ENCODE measurements at places on chromosomes 12 and 14.

DNA sequence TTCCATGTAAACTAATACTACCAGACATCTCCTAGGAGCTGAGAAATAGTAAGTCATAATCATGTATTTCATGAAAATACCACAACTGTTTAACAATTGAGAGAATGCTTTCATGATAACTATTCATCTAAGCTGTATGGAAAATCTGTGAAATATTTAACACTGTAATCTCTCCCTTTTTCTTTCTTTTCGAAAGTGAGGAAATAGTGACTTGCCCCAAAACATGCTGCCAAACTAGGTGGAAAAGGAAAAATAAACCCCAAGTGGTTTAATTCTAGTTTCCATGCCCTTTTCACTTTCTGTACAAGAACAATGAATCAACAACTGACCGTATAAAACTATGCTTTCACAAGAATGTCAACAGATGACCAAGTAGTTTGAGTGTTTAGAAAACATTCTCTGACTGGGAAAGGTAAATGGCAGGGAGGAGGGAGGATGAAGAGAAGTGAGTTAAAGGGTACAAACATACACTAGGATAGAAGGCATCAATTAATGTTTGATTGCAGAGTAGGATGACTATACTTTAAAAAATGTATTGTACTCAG lies 147.5 kb upstream of the AVPR1A start:
- no peak for DNase-seq

- DNase-seq, result peak; percentile 67
Observed at GRCh38 chr12:29782871-29783772, 620 bp downstream of the TMTC1 start.

DNA sequence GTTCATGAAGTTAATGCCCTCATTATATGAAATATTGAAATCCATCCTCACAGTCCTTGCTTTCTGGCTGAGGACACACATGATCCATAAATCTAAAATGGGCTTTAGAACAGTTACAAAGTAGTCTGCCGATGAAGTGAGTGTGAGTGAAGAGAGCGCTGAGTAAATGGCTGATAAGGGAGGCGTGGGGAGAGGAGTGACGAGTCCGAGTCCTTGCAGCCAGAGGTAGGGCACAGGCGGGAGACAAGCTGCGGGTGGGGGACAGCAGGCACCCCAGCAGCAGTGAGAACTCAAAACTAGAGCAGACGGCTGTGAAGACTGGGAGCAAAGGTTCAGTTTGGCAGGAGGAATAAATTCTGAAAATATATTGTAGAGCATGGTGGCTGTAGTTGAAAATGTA lies 140.1 kb upstream of the ATP2B1 start:
- DNase-seq, result no peak

DNA sequence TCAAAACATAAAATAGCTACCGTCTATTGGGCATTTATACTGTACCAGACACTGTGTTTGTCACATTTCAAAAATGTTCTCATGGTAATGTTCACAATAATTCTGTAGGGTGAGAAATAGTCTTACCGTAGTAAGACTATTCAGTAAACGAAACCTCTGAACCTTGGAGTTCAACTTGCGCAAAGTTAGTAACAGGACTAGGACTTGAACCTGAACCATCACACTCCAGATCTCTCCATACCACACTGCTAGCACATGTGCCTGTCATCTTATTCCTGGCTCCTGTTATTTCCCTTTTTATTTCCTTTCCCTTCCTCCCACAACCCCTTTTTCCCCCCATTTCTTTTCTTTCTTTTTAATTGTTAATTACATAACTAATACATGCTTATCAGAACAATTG lies 65.4 kb downstream of the PLEKHA5 start:
- DNase-seq, result no peak

- peak; percentile 53 for DNase-seq
Observed at GRCh38 chr12:121788176-121788818, 5.2 kb downstream of the RHOF start.

GRCh38 chr12:22059976-22060647 lies 14.1 kb downstream of the CMAS start:
- no peak for DNase-seq

DNA sequence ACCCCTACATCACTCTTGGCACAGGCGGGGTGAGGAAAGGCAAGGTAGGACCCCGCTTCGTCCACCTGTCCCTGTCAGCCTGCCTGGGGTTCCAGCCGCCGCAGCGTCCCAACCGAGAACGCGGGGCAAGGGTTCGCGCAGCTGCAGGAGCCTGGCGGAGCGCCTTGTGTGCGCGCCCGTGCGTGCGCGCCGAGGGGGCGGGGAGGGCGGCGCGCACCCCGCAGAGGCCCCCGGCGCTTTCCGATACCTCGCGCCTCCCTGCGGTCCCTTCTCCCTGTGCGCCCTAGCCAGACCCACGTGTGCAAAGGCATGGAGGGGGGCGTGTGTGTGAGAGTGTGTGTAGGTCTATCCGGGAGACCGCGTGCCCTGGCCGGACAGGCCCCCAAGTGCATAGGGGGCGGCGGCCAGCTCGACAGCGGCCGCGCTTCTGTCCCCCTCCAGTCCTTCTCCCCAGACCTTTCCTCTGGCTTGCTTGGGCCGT lies 122.4 kb downstream of the TSPAN9 start:
- DNase-seq, result peak; percentile 52

GRCh38 chr14:22210906-22211305 lies 378.1 kb downstream of the DAD1 start:
- no peak for DNase-seq

DNA sequence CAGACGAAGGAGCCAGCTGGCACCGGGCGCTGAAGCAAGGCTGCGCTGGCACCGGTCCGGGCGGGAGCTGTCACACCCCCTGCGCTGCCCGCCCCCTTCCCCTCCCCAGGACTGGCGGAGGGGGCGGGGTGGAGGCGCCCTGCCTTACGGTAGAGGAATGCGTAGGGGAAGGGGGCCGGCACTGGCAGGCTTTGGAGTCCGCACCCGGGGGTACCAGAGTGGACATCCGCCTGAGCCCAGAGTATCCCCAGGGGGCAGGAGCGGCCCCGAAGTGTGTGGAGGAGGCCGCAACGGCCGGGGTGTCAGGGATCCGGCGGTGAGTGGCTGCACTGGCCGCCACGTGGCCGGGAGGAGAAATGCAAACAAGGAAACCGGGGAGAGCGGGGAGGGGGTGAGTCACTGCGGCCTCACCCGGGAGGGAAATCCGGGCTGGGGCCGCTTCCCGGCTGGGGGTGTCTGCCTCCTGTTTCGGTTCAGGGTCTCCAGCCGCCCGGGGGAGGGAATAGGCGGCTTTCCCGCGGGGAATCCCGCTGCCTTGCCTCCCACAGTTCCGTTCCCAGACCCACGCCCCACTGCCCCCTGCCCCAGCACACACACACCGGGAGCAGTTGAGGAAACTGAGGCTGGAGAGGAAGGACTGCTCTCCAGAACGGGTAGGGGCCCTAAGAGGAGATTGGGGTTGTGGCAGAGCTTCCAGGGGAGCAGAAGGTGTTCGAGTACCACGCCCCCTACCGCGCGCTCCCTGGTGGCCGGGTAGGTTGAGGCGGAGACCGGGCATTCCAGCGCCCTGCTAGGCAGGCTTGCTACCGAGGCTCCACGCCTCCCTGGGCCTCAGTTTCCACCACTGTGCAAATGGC lies at the start of gene RAPGEF3:
Gene RAPGEF3 (minus strand): TSS at position 47 of the 857 bp plus-strand sequence. CDS start 324 bp downstream, outside the sequence.
- DNase-seq, result peak; percentile 89

GRCh38 chr12:132255642-132256041 lies 73.7 kb downstream of the GALNT9 start:
- DNase-seq, result no peak

DNA sequence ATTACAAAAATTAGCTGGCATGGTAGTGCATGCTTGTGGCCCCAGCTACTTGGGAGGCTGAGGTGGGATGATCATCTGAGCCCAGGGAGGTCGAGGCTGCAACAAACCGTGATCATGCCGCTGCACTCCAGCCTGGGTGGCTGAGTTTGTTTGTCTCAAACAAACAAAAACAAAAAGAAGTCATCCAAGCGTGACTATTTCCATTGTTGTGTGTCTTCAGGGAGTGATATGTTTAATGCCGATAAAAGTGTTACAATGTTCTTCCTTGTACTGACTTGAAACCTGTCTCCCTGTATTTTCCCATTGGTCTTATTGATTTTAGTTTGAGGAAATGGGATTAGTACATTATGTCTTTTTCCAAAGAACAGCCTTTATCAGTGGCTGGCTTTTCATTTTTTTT lies 75.6 kb upstream of the USP44 start:
- DNase-seq, result no peak

GRCh38 chr14:105074601-105075053 lies 9.4 kb upstream of the GPR132 start:
- no peak for DNase-seq

DNA sequence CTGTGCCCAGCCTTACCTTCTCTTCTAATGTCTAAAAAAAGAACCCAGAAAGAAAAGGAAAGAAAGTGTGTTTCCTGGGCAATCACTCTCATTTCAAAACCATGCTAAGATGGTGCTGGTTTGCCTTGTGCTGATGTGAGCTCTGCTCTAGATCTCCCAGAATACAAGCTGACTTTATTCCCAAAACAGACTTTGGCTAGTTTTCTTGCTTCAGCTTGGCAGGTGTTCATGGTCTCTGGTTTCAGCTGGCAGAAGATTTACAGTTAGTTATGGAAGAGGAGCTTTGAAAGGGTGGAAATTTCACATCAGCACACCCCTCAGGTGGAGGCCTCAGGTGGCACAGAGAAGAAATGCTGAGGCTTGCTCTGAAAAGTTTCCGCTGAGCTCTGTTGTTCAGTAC lies 34.4 kb downstream of the PPP1R36 start:
- DNase-seq, result no peak

DNA sequence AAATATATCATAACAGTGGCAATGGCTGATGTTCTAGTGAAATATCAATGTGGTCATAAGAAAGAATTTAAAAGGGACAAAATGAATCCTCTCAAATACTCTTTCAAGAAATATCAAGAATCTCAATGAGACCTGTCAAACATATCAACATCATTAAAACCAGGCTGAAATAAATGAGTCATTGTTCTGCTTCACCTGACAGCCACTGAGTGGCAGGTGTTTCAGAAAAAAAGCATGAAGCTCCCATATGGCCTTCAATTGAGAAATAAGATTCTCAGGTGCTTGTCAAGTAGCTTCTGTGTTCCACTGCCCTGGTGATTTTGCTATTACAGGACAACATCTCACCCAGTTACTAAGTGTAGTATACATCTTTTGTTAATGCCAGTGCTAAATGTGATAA lies 21.5 kb downstream of the ANAPC5 start:
- DNase-seq, result no peak

- DNase-seq, result no peak
Observed at GRCh38 chr14:58712357-58712756, 74.6 kb downstream of the DACT1 start.

DNA sequence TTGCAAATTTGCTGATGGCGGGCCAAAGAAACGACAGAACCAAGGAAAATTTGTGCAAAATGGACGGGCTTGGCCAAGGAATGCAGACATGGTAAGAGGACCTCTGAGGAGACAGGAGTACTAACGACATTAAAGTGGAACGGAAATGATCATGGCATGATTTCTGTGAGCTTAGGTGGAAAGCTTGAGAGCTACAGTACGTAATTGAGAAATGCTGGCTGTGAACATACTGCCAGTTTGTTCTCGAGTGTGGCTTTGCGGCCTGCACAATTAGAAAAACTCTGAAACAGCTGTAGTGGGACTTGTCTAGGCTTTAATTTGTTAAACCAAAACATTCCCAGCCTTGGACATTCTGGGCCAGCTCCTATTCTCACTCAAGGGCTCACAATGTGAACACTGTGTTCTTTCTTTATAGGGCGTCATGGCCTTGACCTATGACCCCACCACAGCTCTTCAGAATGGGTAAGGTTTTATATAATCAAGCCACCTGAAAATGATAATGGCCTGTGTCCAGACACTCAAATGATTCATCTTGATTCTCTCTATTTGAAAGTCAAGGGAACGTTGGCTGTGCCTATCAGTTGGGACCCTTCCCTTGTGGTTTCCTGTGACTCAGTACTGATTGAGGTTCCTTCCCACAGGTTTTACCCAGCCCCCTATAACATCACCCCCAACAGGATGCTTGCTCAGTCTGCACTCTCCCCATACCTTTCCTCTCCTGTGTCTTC lies 48.5 kb downstream of the BAZ2A start:
- peak; percentile 29 for DNase-seq

DNA sequence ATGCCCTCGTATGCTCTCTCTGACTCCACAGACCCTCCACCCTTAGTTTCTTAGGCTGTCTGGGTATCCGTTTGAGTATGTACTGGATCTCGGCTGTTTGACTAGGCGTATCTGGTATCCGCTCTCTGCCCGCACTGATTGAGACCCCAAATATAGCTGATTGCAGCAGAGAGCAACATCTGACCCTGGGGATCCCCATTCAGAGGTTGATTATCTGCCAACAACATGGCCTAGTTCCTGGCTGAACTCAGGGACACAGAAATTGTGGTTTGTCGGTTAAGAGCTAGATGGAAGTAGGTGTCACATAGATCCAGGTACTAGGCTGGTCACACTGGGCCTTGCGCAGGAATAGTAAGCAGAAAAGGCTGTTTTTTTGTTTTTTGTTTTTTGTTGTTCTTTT lies 359.9 kb downstream of the FUT8 start:
- DNase-seq, result no peak

GRCh38 chr12:45966486-45966885 lies 23.9 kb downstream of the SCAF11 start:
- peak; percentile 44 for DNase-seq

GRCh38 chr14:75141967-75142366 lies 15.1 kb upstream of the NEK9 start:
- DNase-seq, result peak; percentile 62

- DNase-seq, result peak; percentile 76
Observed at GRCh38 chr12:91778938-91779400, 366.7 kb downstream of the BTG1 start.

DNA sequence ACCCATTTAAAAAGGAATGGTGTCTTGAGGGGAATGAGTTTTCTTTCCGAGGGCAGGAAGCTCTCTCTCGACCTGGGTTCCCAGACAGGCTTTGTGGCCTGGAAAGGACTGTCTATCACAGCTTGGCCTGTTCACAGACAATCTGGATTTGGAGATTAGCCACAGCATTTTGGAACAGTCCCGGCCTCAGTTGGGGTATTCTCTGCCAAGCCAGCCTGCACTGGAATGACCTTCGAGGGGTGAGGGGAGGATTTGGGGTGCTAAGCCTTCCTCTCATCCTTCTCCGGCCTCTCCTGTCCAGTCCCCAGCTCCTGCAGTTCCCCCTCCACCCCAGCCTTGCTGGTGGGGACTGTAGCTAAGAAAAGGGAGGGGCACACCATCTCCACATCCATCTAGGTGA lies 13.0 kb downstream of the TBX5 start:
- no peak for DNase-seq

DNA sequence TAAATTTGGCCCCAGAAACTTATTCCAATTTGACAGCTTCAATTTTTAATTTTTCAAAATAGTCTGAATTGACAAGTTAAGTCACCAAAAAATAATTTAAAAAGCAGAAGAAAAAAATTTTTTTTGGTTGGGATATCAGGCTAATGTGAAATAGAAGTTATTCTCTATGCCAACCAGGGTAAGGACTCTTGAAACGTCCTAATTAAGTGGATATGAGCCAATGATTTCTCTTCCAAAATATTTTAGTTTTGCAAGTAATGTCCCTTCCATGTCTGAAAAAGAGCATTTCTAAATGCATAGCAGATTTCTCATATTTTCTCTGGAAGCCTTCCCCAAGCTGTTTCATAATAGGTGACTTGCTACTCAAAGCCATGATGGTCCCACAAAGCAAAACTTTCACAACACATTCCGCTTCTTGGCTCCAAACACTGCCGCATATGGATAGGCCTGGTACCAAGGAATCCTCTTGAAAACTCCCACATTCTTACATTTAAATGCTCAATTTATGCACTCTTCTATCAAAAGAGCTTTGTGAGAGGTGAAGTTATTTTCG lies 65.1 kb downstream of the SIX6 start:
- DNase-seq, result no peak
